ENCODE measurements at places on chromosomes 7 and 10.

DNA sequence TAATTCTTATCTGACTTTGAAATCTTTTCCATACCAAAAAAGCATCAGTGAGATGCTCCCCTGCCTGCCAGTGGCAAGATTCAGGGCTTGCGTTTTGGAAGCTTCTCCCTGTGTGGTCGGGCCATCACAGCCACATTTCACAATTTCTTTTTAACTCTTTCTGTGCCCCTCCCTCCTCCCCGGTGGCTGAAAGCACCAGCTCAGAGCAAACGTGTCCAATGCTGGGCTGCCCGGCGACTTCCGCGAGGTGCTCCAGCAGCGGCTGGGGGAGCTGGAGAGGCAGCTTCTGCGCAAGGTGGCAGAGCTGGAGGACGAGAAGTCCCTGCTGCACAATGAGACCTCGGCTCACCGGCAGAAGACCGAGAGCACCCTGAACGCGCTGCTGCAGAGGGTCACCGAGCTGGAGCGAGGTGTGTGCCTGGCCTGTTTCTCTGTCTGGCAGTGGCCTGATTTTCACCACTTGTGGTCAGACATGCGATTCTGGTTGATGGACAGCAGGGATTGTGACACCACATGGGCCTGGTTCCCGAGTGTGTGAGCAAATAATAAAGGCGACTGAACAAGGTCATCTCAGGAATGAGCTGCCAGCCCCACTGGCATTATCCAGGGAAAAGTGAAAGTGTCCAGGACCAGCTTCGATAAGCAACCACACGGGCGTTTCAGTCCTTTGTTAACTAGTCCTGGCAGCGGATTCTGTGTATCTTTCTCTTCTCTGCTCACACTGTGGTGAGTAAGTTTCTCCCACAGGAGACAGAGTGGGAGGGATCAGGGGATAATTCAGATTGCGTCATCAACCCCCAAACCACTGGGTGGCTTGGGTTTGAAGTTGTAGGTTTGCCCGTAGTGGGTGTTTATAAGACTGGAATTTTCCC lies 2.6 kb downstream of the NPTX2 start:
- DNase-seq: peak; percentile 34

DNA sequence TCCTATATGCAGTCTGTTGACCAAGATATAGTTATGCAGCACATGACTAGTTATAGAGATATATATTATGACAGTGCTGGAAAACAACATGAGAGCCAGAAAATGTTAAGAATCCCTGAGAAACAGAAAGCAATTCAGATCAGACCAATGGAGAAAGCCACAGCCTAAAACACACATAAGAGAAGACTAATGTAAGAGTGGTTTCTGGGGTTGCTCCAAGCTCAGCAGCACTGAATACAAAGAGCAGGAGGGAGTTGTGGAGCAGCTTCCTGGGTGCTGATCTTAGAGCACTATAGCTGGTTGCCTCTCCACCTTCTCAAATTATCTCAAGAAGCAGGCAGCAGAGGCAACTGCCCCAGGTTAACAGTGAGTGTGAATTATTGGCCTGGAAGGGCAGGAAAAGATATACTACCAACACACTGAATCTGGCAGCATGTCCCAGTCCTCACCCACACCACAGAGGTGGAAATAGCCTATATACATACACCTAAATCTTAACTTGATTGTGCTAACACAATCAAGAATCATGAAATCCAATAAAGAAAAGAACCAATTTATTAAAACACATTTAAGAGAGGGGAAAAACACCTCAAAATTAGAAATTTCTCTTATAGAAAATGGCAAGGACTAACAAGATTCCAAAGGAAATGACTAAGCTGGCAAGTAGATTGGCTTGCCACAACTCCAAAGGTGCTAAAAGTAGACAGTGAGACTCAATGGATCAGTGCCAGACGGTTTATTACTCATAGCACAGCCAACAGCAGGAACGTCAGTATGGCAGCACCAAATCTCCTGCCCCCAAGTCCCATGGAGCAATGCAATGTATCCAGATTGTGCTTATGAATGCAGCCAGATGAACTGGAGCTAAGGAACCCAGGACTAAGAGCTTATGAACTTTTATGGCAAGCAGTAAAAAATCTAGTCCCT lies 5.1 kb downstream of the PTTG1IP2 start:
- DNase-seq: peak; percentile 76

- no peak for DNase-seq
Measured at GRCh38 chr10:122421054-122421625, 33.3 kb upstream of the ARMS2 start.

DNA sequence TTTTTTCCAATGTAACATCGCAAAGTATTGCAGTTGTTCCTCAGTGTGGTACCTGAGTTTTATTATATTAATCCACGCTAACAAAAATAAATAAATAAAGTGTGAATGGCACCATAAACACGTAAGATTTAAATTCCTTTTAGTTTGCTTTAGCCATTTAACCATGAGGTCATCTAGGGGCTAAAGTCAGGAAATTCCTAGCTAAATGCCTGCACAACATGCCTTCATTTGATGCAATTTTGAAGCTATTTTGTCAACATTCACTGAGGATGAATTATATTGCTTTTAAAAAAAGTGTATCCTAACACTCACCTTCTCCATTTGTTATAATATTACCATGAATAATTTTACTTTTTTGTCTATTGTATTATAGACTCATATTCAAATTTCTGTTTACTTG lies 714.4 kb downstream of the GATA3 start:
- no peak for DNase-seq

DNA sequence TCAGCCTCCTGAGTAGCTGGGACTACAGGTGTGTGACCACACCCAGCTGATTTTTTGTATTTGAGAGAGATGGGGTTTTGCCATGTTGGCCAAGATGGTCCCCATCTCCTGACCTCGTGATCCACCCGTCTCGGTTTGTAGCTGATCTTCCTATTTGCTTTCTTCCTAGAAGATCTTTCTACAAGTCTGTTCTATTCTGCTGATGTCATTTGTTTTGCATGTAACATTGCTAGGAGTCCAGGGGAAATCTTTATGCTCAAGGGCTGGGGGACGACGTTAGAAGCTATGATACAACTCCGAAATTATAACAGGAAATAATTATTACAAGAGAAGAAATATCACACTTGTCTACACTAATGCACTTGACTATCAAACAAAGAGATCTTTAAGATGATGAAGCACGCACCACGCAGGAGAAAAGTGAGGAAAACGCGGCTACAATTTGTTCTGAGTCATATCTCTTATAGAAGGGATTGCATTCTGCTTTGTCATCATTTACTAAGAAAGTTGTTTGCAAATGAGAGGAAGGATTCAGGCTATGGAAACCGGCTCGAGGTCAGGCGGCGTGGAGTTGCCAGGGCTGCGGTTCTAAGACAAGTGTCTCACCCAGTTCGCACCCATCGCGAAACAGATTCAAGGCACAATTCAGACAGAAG lies 103.0 kb upstream of the CARD11 start:
- no peak for DNase-seq

DNA sequence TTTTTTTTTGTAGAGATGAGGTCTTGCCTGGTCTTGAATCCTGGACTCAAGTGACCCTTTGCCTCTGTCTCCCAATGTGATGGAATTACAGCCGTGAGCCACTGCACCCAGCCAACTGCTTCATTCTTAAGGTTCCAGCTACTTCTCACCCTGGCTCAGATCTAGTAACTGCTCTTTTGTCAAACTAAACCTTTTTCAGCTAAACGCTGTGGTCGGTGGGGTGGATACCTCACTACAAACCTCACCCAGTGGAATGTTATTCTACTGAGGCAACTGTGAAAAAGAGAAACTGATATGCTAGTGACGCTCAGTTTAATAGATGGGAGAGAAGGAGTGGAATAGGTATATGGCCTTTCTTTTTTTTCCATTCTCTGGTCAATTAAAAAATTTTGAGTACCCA lies 1.7 kb upstream of the MRLN start:
- DNase-seq: no peak

DNA sequence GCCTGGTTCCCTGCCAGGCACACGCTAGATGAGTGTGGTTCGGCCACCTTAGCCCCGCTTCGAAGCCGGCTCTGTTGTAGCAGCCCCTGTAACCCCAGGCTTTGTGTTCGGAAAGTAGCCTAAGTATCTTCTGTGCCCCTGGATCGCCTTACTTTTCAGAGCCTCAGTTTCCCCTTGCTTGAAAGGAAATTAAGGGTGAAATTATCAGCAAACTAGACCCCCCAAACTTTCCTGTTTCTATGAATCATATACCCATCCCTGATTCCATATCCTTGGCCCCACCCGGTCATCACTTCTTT lies 312 bp downstream of the PDCD11 start:
- no peak for DNase-seq

DNA sequence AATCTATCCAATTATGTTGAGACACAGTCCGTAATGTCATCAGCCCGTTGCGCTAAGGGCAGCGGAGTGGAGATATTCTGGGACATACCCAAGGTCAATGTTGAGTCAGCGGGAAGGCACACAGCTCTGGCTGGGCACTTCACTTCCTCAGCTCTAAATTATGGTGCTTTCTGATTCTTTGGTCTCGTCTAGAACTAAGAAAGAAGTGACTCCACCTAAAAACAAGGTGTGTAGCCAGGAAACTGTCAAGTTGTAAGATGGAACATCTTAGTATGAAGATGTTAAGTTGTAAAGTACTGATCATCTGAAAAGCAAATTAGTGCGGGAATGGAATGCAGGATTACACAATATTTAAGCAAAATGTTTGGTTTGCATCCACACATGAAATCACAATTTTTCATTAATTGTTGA lies 43.1 kb downstream of the BAIAP2L1 start:
- DNase-seq: peak; percentile 83

GRCh38 chr10:113897693-113898618 lies 43.5 kb downstream of the NHLRC2 start:
- DNase-seq: no peak

- DNase-seq: no peak
Measured at GRCh38 chr10:11106621-11107374, 89.1 kb downstream of the CELF2 start.

GRCh38 chr10:23095966-23096801 lies 805 bp downstream of the MSRB2 start:
- DNase-seq: peak; percentile 21

DNA sequence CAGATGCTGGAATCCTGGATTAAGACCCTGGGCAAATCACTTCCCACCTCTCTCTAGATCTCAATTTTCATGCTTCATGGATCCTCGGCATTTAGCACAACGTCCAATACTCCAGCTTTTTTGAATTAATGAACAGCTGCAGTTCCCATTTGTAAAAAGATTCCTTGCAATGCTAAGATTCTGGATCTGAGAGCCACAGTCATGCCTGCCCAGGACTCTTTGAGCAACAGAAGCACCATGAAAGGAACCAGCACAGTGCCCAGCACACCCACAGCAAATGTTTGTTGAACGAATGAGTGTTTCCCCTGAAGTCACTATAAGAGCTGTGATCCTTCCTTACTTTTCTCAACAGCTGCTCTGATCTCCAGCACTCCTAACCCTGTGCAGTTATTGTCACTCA lies 20.8 kb upstream of the DDIT4 start:
- DNase-seq: no peak

- no peak for DNase-seq
Measured at GRCh38 chr7:155282671-155283070, 15.0 kb upstream of the INSIG1 start.

DNA sequence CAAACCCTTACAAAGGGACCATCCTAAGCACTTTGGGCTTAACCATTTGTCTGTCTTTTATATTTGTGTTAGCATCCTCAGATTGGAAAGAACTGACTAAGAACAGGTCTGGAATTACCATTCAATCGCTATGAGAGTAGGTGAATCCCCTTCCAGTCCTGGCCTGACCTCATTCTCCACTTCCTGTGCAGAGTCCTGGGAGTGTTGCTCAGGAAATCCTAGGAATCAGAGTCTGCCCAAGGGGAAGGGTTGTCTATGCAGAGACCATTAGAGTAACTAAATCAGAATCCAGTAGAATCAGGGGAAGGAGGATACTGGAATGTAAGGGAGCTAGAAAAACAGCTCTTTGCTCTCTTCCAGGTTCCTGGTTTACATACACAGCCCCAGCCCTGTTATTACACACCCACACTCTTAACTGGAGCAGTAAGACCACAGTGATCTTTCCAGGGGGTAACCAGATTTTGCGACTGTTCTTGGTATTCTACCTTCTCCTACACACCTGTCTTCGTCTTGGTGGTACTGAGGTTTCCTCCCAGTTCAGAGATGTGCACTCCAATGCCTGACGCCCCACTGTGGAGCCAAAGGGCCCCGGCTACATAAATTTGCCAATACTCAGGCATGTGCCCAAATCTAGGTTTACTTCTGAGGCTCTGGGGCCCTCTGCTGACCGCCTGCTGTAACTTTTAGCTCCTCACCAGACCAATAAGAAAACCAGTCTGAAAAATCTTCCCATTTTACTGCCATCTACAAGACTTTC lies 103.7 kb downstream of the RNF216 start:
- peak; percentile 79 for DNase-seq

DNA sequence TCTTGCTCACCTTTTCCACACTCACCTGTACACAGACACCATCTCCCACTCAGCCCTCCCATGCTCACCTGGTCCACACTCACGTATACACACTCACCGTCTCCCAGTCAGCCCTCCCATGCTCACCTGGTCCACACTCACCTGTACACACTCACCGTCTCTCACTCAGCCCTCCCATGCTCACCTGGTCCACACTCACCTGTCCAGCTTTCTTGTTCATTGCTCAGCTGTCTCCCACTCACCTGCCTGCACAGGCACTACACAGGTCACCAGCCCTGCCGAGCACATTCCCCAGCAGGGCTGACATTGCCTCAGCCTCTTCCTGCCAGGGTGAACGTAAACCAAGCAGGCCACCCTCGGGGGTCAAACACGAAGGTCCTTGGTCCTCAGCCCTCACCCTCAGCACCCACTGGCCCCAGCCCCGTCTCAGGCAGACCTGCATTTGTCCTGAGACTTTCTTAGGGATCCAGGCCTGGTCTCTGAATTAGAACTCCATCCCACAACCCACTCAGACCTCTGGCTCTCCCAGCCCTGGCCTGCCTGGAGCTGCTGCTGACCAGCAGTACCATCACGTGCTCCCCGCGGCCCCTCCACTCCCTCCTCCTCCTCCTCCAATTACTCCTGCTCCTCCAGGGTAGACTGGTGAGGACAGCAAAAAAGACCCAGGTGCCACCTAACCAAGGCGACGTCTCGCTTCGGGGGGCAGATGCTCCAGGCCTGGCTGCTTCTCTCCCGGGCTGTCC lies 12.8 kb upstream of the DNAAF5 start:
- no peak for DNase-seq

- DNase-seq: no peak
Measured at GRCh38 chr10:74593470-74593869, 232.9 kb upstream of the KAT6B start.

DNA sequence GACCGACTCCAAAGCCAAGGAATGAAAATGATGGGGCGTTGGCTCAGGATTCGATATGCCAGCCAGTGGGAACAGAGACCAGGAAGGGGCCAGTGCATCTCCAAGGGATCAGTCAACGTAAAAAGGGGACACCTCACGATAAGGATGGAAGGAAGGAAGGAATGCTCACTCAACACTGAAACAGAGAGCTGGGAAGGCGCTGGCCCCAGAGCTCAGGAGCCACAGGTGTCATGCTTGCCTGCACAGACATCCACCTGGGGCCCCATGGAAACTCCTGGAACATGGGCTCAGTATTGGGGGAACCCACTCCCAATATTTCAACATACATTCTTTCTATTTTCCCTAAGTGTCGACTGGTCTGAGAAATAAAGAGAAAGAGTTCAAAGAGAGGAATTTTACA lies 5.3 kb downstream of the MMRN2 start:
- no peak for DNase-seq

All from ACHN (cell line).